ENCODE measurements at places on chromosomes 4 and X. TPM values are rescaled to one million over a fixed set of nuclear protein-coding genes. Genes with fewer than 3 reads are reported as not detected.

DNA sequence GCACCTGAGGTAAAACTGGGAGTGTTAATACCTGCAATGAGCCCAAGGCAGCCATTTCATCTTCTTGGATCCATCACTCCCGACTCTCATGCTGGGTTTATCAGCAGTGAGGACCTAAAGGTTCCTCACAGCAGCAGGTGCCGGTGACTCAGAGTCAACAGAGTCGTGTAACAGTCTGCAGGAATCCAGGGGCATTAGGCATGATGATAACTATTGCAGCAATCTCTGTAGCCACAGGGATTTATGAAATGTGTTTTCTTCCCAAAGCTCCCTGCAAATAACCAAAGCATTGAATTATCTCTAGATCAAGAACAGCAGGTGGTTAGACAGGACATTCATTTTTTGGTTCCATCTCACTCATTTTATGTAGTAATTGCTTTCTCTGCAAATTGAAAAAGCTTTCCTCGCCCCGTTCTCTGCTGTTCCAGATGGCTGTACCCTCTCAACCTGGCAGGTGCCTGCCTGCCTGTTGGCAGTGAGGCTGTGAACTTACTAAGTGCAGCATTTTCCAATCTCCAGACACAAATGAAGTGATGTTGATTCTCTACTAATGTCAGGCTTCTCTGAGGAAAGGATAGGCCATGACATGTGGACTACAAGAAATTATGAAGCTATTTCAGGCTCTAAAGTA is 48.1 kb upstream of the TSPAN7 start:
- no peaks in the 10 kb centered on the region for H3K36me3 ChIP-seq
- no peak for DNase-seq
- H3K4me1 ChIP-seq, result no peaks in the 10 kb centered on the region
- no peak overlapping the region for H3K27ac ChIP-seq

The NUP62CL gene
- 0.64 TPM for total RNA-seq

The PITX2 gene
- 0.33 TPM for total RNA-seq

- no peak overlapping the region for H3K4me3 ChIP-seq
- H3K27ac ChIP-seq, result no peak overlapping the region
- peaks cover 10% of the 10 kb centered on the region for H3K27me3 ChIP-seq
- H3K36me3 ChIP-seq, result no peaks in the 10 kb centered on the region
Observed at GRCh38 chrX:22748093-22748999, 251.4 kb upstream of the DDX53 start.

DNA sequence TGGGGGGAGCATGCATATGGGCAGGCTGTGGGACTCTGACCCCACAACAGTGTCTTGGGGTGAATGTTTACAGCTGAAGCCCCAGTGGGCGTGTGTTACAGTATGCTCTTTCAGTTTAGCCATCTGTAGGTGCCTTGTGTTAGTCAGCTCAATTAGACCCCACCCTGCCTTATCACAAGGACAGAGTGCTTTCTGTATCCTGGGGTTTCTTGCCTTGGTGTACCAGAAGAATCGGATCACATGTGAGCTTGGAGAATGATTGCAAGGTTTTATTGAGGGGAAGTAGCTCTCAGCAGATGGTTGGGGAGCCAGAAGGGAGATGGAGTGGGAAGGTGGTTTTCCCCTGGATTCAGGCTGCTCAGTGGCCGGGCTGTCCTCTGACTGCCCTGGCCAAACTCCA is 27.3 kb downstream of the SH3BGRL start:
- no peak overlapping the region for H3K4me3 ChIP-seq
- no peak overlapping the region for H3K27ac ChIP-seq
- no peaks in the 10 kb centered on the region for H3K4me1 ChIP-seq

The CDKN2AIP gene
- total RNA-seq, result 23.3 TPM

- no peaks in the 10 kb centered on the region for H3K4me1 ChIP-seq
- no peak overlapping the region for H3K4me3 ChIP-seq
- no peak overlapping the region for H3K27ac ChIP-seq
- no peak for DNase-seq
- no peaks in the 10 kb centered on the region for H3K27me3 ChIP-seq
Observed at GRCh38 chr4:186449954-186450353, 105.4 kb downstream of the MTNR1A start.

- H3K4me1 ChIP-seq, result no peaks in the 10 kb centered on the region
- H3K36me3 ChIP-seq, result no peaks in the 10 kb centered on the region
- H3K27me3 ChIP-seq, result no peaks in the 10 kb centered on the region
- no peak overlapping the region for H3K4me3 ChIP-seq
- no peak overlapping the region for H3K27ac ChIP-seq
- DNase-seq, result no peak
Observed at GRCh38 chr4:144582105-144582850, 63.7 kb upstream of the HHIP start.

- no peaks in the 10 kb centered on the region for H3K4me1 ChIP-seq
- H3K27ac ChIP-seq, result no peak overlapping the region
- no peaks in the 10 kb centered on the region for H3K27me3 ChIP-seq
- H3K4me3 ChIP-seq, result no peak overlapping the region
- DNase-seq, result no peak
- no peaks in the 10 kb centered on the region for H3K36me3 ChIP-seq
Observed at GRCh38 chr4:74095886-74096264, 3.1 kb downstream of the CXCL2 start.

DNA sequence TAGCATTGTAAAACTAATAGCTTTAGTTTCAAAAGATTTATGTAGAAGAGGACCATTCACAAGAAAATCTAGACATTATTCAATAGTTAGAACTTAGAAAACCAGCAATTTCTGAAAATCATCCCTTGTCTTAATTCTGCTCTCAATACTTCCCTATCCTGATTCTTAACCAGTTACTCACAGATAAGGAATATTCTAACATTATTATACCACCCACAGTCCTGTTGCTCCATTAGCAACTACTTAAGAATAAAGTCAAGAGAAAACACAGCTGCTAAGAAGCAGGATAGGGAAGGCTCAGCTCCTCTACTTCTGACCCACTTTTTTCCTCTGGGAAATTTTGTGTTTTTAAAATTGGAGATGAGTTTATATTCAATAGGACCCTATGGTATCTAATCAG is 47.7 kb downstream of the PHKA1 start:
- H3K4me1 ChIP-seq, result no peaks in the 10 kb centered on the region
- H3K4me3 ChIP-seq, result no peak overlapping the region
- DNase-seq, result no peak
- no peaks in the 10 kb centered on the region for H3K27me3 ChIP-seq

DNA sequence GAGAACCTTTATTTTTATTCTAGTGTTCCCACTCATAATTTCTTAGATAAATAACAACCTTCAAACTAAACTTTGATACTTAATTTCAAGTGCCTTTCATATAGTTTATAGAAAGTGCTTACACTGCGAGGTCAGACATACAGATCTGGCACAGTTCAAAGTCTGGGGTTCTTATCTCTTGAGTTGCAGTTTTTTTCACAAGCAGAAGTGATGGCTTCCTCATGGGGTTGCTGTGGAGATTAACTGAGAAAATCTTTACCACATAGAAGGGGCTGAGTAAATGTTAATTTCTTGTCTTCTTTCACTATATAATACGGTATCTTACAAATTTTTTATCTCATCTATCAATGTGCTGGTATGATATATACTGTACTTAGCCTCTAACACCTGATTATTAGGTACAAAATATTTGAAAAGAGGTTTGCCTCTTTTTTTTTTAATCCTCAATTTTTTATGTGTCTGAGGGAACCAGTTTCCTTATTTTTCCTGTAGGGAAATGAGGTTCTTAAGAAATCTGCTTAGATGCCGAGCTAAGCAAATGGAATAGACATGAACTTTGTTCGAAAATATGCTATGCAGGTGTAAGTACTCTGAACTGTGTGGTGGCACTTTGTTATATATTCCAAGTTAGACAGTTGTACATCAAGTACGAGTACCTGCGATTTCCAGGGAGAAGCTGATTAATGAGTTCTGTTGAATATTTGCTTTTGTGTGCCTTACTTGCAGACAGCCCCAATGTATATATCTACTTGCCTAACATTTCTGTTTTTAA is 3.3 kb downstream of the ING2 start:
- no peaks in the 10 kb centered on the region for H3K36me3 ChIP-seq
- H3K4me1 ChIP-seq, result no peaks in the 10 kb centered on the region
- H3K27me3 ChIP-seq, result no peaks in the 10 kb centered on the region
- no peak overlapping the region for H3K27ac ChIP-seq
- DNase-seq, result no peak
- no peak overlapping the region for H3K4me3 ChIP-seq

GRCh38 chr4:85522277-85522676 is 47.3 kb downstream of the ARHGAP24 start:
- no peaks in the 10 kb centered on the region for H3K4me1 ChIP-seq
- no peaks in the 10 kb centered on the region for H3K27me3 ChIP-seq
- no peak overlapping the region for H3K27ac ChIP-seq
- no peak overlapping the region for H3K4me3 ChIP-seq

DNA sequence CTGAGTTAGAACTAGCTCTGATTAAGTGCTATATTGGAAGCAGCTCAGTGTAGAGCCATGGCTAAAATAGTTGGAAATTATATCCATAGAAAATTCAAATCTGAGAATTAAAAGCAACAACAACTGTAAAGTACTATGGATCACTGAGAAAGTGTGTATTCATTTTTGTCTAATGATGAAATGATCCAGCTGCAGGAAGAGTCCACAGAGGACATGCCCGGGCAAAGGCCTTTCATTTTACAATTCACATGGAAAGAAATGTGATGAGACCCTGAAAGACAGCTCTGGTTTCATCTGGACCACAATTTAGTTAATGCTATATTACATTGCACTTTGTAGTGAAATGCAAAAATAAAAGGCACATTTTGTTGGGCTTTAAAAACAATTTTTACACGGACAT is 196.8 kb upstream of the FAT1 start:
- H3K27ac ChIP-seq, result peak overlapping the region; percentile 5
- no peaks in the 10 kb centered on the region for H3K27me3 ChIP-seq
- H3K4me3 ChIP-seq, result no peak overlapping the region
- no peaks in the 10 kb centered on the region for H3K4me1 ChIP-seq
- no peaks in the 10 kb centered on the region for H3K36me3 ChIP-seq
- no peak for DNase-seq

DNA sequence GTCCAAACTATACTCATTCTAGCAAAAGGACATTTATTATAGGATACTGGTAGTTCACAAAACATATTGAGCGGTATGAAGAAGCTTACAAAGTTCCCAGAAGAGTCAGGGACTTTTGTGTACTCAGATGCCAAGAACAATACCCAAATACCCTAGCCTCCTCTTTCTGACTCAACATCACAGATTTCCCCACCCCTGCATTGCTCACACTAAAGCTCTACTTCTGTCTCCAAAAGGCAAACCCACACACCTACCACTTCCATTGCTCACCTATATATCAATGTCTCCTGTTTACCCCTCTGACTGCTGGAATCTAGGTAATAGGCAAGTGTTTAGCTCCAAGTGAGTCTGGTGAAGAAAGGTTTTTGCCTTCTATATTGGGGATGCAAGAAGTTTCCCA is 100.7 kb upstream of the HCCS start:
- H3K4me1 ChIP-seq, result no peaks in the 10 kb centered on the region
- no peak for DNase-seq
- no peaks in the 10 kb centered on the region for H3K27me3 ChIP-seq
- no peak overlapping the region for H3K4me3 ChIP-seq
- H3K27ac ChIP-seq, result no peak overlapping the region
- H3K36me3 ChIP-seq, result no peaks in the 10 kb centered on the region

DNA sequence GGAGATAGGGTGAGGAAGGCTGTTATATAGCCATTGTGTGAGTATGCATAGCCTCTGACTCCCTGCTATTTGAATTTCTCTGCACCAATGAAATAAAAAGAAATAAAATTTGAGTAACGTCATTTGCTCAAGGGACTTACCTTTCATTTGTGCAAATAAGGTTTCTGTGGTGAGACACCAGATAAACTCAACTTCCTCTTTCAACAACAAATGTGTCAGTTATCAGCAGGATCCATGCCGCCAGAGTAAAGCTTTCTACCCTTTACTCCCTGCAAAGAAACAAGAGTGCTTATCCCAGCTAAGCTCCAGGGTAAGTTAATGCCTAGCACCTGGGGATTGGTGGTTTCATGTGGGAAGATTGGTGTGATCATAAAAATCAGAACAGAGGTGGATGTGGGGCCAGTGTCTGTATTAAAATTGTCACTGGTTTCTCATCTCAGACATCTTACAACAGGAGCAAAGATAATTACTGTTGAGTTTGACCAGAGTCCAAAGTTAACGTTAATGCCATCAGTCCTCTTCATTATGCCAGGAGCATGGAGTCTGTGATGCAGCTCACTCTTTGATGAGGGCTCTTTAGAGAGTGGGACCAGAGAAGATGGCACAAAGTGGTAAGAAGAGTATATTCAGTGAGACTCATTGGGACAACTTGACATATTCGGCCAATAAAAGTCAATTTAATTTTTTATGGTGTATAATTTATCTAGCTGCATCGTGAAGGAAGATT is at the start of gene P2RY10:
Gene P2RY10, plus strand, starts transcription at position 206 of the 727 bp plus-strand sequence. CDS start 15,130 bp downstream, outside the sequence.
- no peaks in the 10 kb centered on the region for H3K36me3 ChIP-seq
- H3K27me3 ChIP-seq, result peaks cover 20% of the 10 kb centered on the region
- H3K4me3 ChIP-seq, result no peak within 1 kb of the TSS
- DNase-seq, result no peak
- no peak within 1 kb of the TSS for H3K27ac ChIP-seq

The PCDH19 gene
- 1.6 TPM for total RNA-seq

The ADAMTS3 gene
- total RNA-seq, result 5.6 TPM

- no peak overlapping the region for H3K4me3 ChIP-seq
- peak overlapping the region; percentile 74 for H3K27ac ChIP-seq
- H3K27me3 ChIP-seq, result no peaks in the 10 kb centered on the region
- peaks cover 7% of the 10 kb centered on the region for H3K4me1 ChIP-seq
- DNase-seq, result no peak
Observed at GRCh38 chr4:76704133-76704881, 193.6 kb downstream of the SOWAHB start.

The ASB9 gene
- 1.0 TPM for total RNA-seq

DNA sequence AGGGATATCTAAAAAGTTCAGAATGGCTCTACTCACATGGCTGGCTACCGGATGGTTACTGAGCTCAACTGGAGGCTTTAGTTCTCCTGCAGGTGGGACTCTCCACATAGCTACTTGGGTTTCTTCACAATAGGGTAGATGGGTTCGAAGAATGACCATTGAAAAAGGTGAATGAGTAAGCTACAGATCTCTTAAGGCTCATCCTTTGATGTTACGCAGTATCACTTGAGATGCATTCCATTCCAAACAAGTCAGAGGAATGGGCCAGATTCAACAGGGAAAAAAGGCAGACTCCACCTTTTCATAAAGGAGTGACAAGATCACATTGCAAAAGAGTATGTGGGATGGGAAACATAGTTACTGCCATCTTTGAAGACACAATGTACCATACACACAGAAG is 52.6 kb downstream of the DDX53 start:
- no peaks in the 10 kb centered on the region for H3K27me3 ChIP-seq
- no peak overlapping the region for H3K27ac ChIP-seq
- no peak for DNase-seq
- H3K4me3 ChIP-seq, result no peak overlapping the region

GRCh38 chr4:105356194-105356593 is 117.7 kb downstream of the PPA2 start:
- H3K4me3 ChIP-seq, result no peak overlapping the region
- H3K4me1 ChIP-seq, result no peaks in the 10 kb centered on the region
- no peak for DNase-seq
- no peak overlapping the region for H3K27ac ChIP-seq
- no peaks in the 10 kb centered on the region for H3K36me3 ChIP-seq

The UGT2B11 gene
- total RNA-seq, result 18.4 TPM

All from breast epithelium (tissue), 4 donors.